Stimulated activated CD4-positive, alpha-beta T cell treated with anti-CD3 and anti-CD28 coated beads, Interleukin-1b, Interleukin-23, amount 100 ng/mL, for 1 hour (primary cell): ENCODE measurements at places on chromosomes 6 and 20.

DNA sequence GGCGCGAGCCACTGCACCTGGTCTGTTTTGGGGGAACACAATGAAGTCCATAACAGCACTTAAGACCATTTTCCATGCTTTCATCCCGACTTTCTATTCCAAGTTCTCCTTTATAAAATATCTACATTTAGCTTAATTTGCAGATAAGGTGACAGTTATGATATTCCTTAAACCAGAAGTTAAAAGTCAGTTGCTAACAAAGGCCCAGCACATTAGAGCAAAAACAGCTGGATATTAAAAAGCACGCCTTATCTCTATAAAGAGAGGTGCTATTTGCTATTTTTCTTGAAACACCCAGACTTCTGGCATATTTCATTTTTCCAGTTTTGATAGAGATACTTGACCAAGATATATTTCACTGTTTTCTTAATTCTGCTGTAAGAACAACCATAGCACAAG lies 15.8 kb downstream of the OR2B2 start:
- DNase-seq: no peak

GRCh38 chr6:73169111-73169510 lies 56.2 kb downstream of the KHDC1L start:
- DNase-seq: no peak

DNA sequence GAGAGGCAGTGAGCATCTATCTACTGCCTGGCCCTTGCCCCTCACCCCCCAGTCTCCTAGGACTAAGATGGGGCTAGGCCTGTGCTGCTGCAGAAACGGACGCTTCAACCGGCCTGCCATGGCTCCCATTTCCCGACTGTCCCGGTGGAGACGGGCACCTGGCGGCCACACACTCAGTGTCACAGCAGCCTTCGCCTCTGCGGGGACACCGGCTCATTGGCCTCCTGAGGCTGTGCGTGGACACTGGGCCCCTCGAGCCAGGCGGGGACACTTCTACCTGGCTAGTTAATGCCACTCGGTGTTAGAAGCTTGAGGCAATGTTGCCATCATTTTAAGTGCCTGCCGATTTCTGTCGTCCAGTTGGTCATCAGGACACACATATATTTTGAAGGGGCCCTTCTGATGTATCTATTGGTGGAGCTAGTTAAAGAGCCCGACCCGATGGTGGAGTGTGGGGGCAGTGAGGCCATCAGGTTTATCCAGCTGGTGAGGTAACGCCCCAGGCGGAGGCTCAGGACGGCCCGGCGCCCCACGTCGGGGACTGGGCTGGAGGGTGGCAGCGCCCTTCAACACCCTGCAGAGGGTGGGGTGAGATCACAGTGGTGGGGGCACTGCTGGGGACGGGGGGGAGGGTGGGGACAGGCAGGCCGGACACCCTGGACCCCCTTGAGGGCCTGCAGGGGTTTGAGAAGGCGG lies 58.9 kb upstream of the GATA5 start:
- DNase-seq: no peak

GRCh38 chr20:845226-845868 lies 11.8 kb downstream of the FAM110A start:
- DNase-seq: no peak

DNA sequence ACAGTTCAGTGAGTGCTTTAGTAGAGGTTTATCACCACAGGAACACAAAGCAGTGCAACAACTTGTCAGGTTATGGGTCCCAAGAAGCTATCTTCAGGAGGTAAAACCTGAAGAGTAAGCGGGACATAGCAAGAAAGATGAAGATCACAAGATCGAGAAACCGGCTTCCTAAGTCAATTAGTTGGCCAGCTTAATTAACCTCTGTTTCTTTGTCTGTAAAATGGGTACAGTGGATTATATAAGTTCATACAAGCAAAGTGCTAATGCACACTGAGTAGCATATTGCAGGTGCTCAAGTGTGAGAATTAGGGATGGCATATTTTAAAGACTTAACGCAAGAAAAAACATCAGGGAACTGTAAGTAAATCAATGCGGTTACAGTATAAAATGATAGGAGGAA lies 12.5 kb downstream of the FBXO30 start:
- DNase-seq: no peak

GRCh38 chr20:52972190-52972937 lies at the start of gene TSHZ2:
TSHZ2 (plus strand) TSS chr20:52972358; CDS start chr20:52973294, 936 bp downstream.
- peak; percentile 33 for DNase-seq

GRCh38 chr20:33091147-33091546 lies 11.7 kb downstream of the BPIFB4 start:
- no peak for DNase-seq

DNA sequence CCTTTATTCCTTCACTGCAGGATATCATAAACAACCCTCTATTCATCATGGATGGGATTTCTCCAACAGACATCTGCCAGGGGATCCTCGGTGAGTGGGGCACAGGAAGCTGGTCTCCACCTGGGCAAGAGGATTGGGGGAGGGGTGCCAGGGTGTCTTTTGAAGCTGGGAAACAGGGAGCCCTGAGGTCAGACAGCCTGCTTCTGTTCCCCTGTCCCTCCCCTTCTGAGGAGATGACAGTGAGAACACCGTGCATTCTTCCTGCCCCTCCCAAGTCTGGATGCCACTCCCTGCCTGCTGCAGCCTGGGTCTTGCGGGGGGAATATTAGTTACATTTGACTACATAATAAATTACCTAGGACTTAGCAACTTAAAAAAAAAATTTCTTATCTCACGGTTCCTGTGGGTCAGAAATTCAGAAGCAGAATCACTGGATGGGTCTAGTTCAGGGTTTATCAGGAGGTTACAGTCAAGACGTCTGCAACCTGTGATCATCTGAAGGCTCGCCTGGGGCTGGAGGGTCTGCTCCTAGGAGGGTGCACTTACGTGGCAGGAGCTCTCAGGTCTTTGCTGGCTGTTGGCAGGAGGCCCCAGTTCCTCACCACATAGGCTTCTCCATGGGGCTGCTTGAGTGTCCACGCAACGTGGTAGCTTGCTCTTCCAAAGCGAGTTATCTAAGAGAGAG lies 11.4 kb downstream of the CAPN11 start:
- DNase-seq: no peak

GRCh38 chr6:89597988-89598387 lies 40.6 kb downstream of the LYRM2 start:
- DNase-seq: no peak

DNA sequence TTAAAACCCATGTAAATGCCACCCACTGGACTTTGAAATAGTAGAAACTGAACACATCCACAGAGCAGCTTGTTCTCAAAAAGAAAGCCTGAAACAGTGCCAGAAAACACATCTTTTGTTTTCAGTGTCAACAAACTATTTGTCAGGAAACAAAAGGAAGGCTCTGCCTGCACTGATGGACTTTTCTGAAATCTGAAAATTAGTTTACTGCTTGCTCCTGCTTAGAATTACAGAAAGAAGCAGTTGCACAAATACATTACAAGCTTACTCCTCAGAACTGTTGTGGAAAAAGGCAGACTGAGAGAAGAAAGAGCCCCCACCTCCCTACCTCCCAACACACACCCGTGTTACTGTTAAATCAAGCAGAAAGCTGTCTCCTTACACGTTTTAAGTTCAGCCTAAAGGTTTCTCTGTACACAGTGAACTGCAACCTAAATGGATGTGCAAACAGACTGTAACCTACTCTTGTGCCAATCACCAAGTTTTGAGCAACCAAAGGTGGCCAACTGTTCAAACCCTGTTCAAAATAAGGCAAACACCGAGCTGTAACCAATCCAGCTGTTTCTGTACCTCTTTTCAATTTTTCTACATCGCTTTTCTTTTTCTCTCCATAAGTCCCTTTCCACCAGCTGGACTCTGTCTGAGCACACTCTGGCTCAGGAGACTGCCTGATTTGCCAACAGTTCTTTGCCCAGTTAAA lies 43.7 kb downstream of the FRK start:
- DNase-seq: no peak

DNA sequence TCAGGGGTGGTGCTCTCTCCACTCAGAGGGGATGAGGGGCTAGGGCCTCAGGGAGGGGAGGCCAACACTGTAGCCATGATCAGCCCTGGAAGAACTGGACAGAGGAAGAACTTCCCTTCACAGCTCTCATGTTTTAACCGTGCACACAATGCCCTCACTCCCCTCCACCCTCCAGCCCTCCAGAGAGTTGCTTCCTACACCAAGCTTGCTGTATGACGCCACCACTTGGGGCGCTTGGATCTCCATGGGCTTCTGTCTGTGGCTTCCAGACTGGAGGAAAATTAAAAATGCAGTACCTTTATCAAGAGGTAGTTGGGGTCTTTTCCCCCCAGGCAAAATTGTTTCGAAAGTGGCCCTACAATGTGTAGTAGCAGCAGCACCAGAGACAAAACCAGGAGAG lies 48.4 kb downstream of the ARHGAP40 start:
- no peak for DNase-seq

- no peak for DNase-seq
These were observed at the start of gene CDH4 for GRCh38 chr20:61251529-61252393. CDH4 (plus strand) TSS chr20:61252261.

DNA sequence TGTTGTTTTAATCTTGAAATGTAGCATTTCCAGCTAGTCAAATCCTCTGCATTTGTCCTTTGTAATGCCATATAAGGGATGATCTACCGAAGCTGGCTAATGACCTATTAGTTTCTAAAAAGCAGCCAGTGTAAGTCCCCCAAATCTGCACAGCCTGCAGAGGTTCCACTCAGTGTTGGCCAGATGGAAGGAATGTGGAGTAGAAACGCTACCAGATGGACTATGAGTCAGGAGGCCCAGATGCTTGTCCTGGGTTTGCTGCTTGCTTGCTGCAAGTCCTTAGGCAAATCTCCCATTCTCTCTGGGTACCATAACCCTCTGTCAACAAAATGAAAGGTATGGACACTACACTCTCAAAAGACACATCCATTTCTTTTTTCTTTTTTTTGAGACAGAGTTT lies 149.8 kb downstream of the BTBD9 start:
- DNase-seq: no peak

DNA sequence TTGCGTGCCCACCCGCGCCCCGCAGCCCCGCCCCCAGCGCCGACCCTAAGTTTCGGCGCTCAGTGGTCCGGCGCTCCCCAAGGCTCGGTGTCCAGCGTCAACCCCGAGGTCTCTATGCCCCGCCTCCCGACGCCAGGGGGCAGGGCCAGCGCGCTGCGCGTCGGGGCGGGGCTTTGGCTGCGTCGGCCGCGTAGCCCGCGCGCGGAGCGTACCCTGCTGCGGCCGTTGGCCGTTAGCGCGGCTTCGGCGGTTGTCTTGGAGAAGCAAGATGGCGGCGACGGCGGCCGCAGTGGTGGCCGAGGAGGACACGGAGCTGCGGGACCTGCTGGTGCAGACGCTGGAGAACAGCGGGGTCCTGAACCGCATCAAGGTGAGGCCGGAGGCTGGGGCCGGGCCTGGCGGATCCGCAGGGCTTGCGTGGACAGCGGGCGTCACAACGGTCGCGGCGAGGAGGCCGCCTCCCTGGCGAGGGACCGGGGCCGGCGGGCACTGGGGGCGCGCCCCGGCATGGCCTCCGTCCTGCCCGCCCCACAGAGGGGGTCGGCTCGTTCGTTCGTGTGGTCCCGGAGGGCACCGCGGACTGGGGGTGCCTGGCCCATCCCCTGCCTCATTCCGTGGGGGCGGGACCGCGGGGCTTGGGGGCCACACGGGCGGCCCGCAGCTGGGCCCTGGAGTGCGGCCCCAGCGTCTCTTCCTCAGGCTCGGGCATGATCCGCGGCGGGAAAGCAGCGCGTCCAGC lies at the start of gene CEP43:
Gene CEP43, plus strand, starts transcription at position 253 of the 739 bp plus-strand sequence. Its CDS starts 16 bp downstream, at position 269.
- DNase-seq: peak; percentile 70

GRCh38 chr20:40255365-40255764 lies 433.7 kb downstream of the MAFB start:
- no peak for DNase-seq

DNA sequence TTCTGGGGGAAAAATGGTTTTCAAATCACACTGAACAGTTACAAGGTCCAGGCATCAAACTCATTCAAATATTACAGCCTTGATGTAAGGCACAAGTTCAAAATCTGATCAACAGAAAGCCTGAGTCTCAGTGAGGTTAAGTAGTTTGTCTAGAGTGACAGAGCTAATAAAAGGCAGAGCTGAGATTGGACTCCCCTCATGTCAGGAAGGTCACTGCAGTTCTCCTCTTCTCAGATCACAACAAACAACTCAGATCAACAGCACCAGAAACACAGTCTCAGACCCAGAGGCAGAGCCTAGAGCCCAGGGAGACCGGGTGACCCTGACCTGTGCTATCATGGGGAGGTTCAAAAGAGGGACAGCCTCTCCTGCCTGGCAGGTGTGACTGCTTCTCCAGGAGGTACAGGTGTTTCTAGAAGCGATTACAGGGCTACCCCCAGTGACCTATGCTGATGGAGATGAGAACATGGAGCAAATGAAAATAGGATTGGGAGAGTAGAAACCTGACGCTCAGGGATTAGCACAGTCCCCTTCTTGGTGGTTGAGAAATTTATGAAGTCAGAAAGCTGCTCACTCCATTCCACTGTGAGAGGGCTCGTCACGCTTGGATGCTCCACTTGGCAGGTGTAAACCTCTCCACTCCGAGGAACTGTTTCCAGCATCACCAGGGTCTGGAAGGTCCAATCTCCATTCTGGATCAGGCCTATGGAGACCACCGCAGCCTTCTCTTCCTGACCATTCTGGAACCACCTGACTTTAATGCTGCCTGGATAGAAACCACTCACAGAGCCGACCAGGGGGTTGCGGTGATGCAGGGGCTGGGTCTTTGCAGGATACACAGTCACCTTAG lies 24.3 kb upstream of the HLA-DRB5 start:
- DNase-seq: no peak

DNA sequence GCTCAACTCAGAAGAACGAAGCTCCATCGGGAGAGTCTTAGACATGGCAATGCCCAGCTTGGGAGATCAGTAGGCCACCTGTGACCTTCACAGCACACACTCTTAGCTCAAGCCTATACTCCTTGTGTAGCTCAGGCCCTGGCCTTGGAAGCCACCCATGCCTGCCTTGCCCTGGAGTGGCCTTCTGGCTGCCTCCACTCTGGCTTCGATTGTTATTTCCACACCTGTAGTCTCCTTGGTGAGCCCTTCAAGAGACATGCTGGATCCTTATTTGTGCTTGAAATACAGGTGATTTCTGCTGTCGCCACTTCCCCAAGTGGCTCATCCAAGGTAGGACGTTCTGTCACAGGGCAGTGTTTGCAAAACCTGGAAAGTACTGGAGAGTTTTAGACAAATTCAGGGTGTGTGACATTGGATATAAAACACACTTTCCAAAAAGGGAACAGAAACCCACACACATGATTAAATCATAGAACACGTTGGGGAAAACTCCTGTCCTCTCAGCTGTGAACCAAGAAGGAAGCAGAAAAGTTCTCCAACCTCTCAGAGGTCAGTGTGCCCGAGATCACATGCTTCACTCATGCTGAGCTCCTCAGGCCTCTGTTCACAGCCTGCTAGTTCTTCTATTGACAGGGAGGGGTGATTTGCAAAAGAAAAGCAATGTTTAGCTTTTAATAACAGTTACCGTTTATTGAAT lies 391.8 kb downstream of the CDC5L start:
- no peak for DNase-seq

- DNase-seq: no peak
These were observed 13.5 kb upstream of the CNR1 start for GRCh38 chr6:88179692-88180091.

DNA sequence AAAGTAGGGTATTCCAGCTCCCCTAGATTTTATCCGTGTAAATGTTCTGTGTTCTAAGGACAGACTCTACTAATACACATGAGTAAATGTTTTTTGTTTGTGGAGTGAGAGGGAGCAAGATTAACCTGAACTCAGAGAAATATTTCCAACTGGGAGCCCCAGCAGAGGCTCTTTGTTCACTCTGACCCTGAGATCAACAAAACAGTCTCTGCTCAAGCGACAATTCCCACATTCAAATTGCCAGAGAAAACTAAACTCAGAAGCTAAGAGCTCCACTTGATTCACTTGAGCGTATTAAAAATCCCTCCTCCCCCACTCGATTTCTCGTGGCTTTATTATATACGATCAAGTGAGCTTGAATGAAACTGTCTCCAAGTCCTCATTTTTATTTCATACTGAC lies 413.9 kb upstream of the JARID2 start:
- DNase-seq: no peak

GRCh38 chr6:169313347-169314010 lies 59.8 kb upstream of the THBS2 start:
- DNase-seq: no peak
